T-cell (primary cell): ENCODE measurements at places on chromosomes 3 and 15. TPM values are rescaled to one million over a fixed set of nuclear protein-coding genes. Genes with fewer than 3 reads are reported as not detected.

ALDH1A3 gene
- total RNA-seq, result not detected

LXN gene
- total RNA-seq, result 2.7 TPM

SLC28A1 gene
- not detected for total RNA-seq

SMAD6 gene
- total RNA-seq, result 0.14 TPM

C15orf62 gene
- total RNA-seq, result 2.4 TPM

EEF1AKMT4 gene
- total RNA-seq, result 1.7 TPM

SLCO3A1 gene
- 26.2 TPM for total RNA-seq

HPS3 gene
- total RNA-seq, result 18.6 TPM

TM4SF1 gene
- 1.0 TPM for total RNA-seq

NECTIN3 gene
- 8.4 TPM for total RNA-seq

ANKRD63 gene
- total RNA-seq, result not detected

GUCA1C gene
- total RNA-seq, result not detected

UNC13C gene
- not detected for total RNA-seq

WWTR1 gene
- total RNA-seq, result 1.1 TPM

SLC12A1 gene
- not detected for total RNA-seq

POPDC2 gene
- 3.6 TPM for total RNA-seq

CFAP91 gene
- total RNA-seq, result not detected

GP9 gene
- not detected for total RNA-seq

NTRK3 gene
- total RNA-seq, result not detected

PSTPIP1 gene
- 180 TPM for total RNA-seq
